NB4 (cell line): ENCODE measurements at places on chromosomes 5 and 9.
A peak's percentile ranks its signal among the peaks of the same experiment; 100 is the strongest.

DNA sequence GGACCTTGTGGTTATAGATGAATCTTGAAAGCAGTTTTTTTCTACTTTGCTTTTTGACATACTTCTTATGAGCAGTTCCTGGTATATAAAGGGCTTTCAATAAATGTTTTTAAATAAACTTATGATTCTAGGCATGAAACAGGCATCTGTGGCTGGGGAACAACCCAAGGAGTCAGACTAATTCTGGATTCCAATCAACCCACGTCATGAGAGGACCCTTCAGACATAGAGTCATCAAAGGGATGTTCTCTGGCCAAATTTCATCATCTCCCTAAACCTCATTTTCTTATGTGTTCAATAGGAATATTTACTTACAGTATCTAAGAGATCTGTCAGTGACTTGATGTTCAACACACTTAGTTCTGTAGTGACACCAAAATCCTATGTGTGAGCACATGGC is 243.8 kb upstream of the ZNF462 start:
- no peak for DNase-seq

GRCh38 chr5:96288845-96289185 is 144.2 kb downstream of the PCSK1 start:
- no peak for DNase-seq

DNA sequence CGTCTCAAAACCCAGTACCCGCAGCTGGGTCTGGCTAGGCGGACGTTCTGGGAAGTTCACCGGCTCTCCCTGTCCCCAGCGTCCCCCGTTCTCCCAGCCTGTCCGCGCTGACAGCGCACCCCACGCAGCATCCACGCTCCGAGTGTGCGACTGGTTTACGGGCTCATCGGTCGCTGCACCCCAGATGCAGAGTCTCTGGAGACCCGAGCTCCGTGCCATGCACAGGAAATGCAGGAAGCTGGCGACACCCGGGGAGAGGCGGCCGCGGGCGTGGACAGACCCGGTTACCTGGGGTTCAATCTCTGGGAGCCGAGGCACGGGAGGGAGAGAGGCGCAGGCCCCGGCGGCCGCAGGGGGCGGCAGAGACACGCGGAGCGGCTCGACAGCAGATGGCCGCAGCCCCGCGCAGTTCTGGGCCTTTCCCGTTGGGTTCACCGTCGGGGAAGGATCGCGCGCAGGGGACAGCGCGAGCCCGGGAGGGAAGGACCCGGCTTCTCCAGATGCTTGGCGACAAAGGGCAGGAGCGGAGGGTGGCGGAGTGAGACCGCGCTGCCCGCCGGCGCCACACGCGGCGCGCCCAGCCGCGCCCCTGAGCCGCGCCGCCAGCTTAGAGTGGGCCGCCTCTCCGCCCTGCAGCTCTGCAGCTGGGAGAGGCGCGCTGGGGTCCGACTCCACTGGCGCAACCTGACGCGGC is 558 bp downstream of the SHROOM1 start:
- DNase-seq, result peak; percentile 79

- DNase-seq, result no peak
Measured at GRCh38 chr5:125696762-125697161, 726.4 kb upstream of the GRAMD2B start.

GRCh38 chr5:95554331-95554646 is 488 bp downstream of the SKIC3 start:
- no peak for DNase-seq

DNA sequence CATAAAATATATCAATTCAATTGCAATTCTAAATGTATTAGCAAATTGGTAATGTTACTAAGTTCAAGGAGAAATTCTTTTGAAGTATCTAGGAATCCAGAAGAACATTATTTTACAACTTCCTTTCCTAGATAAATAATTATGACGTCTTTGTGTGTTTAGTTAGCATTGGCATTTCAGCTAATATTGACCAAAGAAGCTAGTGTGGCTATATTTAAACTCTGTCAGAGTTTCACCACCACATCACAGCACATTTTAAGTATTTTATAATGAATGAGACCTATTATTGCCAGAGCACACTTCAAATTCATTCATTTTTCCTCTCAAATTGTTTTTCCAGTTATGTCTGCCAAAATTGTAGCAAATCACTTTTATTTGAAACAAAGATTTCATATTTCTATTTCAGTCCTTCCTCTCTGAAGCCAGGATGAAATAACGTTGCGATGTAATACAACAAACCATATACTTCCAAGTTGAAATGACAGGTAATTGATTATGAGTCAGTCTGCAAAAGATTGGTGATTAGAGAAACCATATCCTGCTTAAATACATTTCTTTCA is 18.9 kb downstream of the PLK2 start:
- DNase-seq, result no peak

DNA sequence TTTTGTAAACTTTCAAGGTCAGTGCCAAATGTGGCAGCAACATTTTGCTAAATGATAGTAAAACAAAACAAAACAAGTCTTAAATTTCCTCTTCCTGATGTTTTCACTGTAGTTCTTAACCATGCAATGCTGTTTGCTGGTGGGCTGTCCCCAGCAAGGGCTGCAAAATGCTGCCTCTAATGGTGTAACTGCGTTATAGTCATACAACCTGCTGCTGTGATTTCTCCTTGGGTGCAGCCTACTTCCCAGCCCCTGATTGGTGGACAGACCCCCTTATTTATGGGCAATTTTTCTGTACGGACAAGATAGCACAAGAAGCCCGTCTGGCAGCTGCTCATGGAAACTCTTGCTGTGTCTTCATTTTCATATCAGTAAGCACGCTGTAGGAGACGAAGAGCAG is 26.6 kb upstream of the PIP5K1B start:
- peak; percentile 2 for DNase-seq

DNA sequence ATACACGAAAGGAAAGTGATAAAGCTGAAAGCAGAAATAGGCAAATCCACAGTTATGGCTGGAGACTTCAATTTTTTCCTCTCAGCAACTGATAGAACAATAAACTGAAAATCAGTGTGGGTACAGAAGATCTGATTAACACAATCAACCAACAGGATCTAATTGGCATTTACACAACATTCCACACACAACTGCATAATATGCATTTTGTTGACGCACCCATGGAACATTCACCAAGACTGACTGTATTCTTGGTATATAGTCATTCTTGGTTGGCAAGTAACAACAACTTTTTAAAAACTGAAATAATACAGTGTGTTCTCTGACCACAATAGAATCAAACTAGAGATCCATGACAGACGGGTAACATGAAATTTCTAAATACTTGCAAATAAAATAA is 218.7 kb upstream of the S1PR3 start:
- no peak for DNase-seq
